ENCODE measurements at places on chromosomes 12 and 14.

- DNase-seq: no peak
These were observed 223.2 kb downstream of the KTN1 start for GRCh38 chr14:55802986-55803872.

GRCh38 chr14:35284506-35284905 is 7.7 kb upstream of the PSMA6 start:
- DNase-seq: no peak

DNA sequence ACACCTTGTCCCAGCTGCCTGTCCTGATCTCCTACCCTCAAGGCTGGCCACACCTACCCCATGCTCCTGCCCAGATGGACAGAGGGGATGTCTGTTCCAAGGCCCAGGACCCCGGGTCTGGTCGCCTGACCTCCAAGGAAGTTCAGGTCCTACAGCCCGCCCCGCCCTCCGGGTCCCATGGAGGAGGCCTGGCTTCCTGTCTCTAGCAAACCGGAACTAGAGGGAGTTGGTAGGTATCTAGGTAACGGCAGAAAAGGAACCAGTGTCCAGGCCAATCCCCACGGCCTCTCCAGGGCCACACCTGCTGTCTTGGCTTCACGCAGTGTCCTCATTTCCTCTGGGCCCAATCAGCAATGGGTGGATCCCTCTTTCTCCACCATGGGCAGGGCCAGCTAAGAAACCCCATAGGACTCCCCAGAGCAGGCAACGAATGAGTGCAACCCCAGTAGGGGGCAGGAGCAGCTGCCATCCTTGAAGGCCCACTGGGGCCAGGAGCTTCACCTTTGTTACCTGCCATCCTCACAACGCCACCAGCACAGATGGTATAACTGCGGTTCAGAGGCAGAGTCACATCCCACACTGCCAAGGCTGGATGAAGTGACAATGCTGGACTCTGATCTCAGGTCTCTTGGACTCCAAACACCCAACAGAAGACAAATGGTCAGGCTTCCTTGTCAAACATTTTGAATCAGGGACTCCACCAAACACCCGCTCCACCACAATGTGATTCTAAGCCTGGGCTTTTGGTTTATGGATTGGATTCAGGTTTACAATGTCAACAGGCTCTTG is 25.1 kb upstream of the RPLP0 start:
- DNase-seq: peak; percentile 90

GRCh38 chr12:43407816-43408645 is 144.0 kb downstream of the ADAMTS20 start:
- DNase-seq: no peak

GRCh38 chr12:78725951-78726580 is 138.5 kb upstream of the SYT1 start:
- peak; percentile 58 for DNase-seq

DNA sequence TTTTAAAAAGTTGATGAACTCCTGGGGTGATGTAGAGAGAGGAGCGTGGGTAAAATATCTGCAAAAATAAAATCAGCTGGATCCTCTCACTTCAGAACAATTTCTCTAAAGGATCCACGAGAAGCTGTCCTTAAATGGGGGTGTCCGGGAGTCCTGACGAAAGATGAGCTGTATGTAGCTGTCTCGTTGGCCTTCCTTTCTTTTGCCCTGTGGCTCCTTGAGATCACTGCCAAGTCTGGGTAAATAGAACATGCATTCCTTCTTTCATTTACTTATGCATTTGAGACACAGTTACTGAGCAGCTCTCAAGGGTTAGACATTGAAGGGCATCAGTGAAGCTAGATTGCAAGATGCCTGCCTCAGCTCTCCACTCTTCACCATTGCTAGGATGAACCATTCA is 35.2 kb upstream of the TXNRD1 start:
- no peak for DNase-seq

DNA sequence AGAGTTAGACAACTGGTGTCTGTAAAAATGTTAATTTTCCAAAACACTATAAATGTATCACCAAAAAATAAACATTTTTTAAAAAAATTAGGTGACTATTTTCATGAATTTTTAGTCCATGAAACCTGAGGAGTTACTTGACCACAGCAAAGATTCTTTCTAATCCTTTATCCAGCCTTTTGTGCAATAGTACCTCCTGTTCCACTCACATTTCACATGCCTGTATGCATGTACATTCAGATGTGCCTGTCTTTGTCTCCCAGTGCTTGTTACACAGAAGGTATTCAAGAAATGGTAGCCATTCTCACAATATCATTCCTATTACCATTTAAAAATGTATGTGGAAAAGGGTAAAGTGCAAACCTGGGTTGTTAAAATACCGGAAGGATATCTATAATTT is 857.0 kb downstream of the DIO2 start:
- no peak for DNase-seq

DNA sequence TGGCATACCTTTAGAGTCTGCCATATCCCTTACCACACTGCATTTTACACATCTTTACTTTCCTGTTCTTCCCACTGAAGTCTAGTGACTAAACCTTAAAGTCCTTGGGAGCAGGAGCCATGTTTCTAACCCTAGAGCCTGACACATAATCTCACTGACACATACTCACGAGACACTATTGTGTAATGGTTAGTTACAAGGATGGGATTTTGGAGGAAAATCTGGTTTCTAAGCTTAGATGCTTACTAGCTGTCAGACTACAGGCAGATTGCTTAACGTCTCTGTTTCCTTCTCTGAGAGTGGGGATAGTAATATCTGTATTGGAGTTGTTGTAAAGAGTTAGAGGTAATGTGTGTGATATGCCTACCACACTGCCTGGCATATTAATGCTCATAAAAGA is 6.2 kb upstream of the DYRK4 start:
- DNase-seq: no peak

GRCh38 chr12:99200711-99201384 is 446.7 kb upstream of the GARIN6 start:
- no peak for DNase-seq

DNA sequence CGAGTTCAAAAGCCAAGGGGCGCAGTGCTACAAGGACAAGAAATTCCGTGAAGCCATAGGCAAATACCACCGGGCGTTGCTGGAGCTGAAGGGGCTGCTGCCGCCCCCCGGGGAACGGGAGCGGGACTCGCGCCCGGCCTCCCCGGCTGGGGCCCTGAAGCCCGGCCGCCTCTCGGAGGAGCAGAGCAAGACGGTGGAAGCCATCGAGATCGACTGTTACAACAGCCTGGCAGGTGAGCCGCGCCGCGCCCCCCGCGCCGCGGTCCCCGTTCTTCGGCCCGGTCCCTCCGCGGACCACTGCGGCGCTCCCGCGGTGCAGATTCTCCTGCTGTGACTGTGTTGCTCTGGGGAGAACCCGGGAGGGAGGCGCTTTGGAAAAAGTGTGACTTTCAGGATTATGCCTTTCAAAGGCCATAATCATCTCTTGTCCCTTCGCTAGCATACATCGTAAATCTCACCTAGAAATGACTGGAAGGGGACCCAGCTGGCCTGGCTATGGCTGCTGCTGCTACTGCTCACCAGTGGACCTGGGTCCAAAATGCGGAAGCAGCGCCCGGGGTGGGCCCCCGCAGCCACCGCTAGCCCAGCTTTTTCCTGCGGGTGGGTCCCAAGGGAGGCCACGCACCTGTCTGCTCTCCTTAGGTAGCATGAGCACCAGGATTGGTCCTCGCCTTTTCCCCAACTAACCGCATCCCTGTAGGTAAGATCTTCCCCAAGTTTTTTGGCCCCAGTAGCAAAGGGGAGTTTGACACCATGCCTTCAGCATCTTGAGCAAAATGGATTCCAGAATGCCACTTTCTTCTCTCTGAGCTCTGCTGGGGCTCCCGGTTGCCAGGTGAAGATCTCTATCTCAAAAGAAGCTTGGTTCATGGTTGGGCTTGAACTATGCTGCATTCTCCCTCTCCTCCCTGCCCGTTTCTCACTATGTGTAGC is 853 bp downstream of the TTC9 start:
- DNase-seq: peak; percentile 6

Data from NCI-H510A treated with DMSO at 0.1 percent for 48 hours (cell line).